ENCODE measurements at places on chromosomes 12 and 14.

- no peak for DNase-seq
Observed at GRCh38 chr14:62952226-62952625, 93.0 kb downstream of the KCNH5 start.

- DNase-seq: no peak
Observed at GRCh38 chr12:44465139-44465538, 411.0 kb downstream of the NELL2 start.

GRCh38 chr14:44741431-44741830 is 220.3 kb downstream of the KLHL28 start:
- DNase-seq: no peak

DNA sequence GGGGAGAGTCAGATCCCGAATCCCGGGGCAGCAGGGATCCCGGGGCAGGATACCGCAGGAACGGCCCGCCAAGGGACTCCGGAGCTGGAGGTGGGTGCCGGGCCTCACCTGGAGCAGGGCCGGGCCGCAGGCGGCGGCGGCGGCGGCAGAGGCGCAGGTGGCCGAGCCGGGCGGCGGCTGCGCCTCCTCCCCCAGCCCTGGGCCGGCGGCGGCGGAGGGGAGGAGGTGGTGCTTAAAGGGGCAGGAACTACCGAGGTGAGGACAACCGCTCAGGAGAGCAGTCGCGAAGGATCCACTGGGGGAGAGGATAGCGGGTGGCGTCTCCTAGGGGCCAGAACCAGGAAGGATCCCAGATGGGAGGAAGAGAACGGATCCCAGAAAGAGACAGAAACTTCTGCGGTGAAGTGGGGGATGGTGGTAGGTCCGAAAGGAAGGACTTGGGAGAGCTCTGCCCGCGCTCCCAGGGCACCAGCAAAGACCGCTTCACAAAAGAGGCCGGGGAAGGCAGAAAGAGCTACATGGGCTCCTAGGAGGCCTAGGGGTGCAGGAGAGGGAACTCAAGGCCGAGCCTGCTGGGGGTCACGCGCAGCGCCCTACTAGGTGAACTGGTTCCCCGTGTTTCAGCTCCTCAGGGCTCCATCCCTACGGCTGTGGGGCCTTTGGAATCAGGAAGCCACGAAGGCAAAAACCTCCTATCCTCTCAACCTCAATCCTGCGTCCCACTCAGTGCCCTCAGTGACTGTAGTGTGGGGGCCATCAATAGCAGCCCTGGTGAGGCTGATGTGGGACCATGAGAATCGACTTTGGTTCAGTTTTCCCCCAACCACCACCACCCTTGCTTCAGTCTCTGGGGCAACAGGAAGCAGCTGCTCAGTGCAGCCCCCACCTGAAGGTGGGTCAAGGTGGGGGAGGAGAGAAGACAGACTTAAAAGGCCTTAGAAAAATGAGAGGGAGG is 5.0 kb upstream of the BAZ2A start:
- peak; percentile 41 for DNase-seq

DNA sequence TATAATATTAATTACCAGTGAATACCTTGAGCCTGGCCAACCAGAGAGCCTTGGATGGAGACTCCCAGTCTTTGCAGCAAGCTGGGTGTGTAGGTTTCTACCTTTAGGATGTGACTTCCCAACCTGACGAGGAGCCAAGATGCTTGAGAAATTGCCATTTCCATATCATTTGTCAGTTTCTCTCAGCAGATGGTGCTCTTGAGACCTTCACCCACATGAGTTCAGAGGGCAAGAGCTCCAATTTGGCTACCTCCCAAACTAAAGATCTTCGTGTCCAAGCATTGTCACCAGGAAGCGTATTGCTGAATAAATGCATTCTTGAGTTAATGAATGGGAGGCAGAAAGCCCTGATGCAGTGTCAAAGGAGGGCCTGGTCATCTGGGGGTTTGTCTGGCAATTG is 106.4 kb upstream of the TBX5 start:
- no peak for DNase-seq

DNA sequence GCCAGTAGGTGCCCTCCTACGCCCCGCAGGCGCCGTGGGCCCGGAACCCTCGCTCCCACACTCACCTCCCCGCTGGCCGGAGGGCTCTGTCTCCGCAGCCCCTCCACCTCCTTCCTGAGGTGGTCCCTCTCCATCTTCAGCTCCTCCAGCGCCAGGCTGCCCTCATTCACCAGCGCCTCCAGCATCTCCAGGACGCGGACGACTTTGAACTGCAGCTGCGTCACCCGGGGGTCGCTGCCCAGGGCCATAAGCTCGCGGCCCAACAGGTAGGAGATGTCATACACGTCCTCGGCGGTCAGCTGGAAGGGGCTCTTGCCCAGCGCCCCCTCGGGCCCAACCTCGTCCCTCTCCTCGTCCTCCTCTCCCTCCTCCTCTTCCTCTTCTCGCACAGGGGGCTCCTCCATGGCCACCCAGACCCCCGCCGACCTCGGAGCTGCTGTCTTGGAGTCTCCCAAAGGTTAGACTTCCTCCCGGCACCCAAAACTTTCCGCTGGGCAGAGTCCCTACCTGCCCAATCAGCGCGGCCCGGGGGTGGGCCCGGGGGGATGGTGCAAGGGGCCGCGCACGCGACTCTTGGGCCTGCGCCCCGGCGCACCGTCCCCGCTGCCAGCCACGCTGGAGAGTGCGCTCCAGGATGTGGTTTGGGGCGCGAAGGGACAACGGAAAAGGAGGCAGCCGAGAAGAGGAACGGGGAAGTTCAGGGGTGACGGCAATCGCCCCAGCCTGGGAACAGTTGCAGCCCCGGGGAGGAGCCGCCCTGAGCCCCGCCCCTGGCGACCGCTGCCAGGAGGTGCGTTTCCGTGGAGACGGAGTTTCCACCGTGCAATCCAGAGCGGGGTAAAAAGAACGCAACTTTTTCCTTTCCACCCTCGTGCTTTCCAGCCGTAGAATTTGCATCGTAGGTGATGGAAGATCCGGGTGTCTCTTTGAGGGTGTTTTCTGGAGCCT is at the start of gene RILPL2:
TSS of gene RILPL2 (minus strand) at position 668 of the 948 bp plus-strand sequence. CDS start at position 404, 264 bp downstream.
- DNase-seq: peak; percentile 96

DNA sequence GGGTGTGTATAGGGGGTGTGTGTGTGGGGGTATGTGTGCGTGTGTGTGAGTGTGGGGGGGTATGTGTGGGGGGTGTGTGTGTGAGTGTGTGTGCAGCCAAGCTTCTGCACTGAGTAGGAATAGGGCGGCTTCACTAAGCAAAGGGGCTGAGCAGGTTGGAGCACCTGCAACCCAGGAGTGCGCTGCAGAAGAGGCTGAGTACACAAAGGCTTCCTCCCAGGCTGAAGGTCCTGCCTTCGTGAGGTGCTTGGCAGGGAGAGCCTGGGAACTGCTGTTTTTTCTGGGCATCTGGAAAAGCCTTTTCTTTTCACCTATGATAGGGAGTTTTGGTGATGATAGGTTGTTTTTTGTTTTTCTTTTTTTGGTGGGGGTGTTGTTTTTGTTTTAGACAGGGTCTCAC is 6.0 kb upstream of the NUDT14 start:
- no peak for DNase-seq

- DNase-seq: no peak
Observed at GRCh38 chr14:32022938-32023466, 54.1 kb upstream of the ARHGAP5 start.

Data from inflammatory macrophage (primary cell).